ENCODE measurements at places on chromosomes 7 and 10.

- DNase-seq: no peak
These were observed 485.3 kb upstream of the GALNT17 start for GRCh38 chr7:70646536-70647248.

GRCh38 chr10:102450374-102451104, 804 bp downstream of the C10orf95 start:
- peak; percentile 92 for DNase-seq

DNA sequence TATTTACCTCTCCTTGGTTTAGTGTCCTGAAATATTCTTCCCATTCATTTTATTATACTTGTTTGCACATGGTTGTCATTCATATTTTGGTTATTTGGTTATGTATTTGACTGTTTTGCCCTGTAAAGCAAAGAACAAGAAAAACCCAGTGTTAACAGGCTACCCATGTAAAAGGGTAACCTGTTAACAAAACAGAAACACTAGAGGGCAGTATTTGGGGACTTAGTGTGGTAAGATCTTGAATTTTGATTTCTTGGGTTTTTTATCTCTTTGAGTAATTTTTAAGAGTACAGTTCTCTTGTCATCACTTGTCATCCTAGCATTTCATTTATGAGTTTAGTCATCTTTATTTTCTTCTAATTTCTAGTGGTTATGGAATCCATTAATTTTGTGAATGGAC, 51.3 kb downstream of the POLL start:
- DNase-seq: no peak

DNA sequence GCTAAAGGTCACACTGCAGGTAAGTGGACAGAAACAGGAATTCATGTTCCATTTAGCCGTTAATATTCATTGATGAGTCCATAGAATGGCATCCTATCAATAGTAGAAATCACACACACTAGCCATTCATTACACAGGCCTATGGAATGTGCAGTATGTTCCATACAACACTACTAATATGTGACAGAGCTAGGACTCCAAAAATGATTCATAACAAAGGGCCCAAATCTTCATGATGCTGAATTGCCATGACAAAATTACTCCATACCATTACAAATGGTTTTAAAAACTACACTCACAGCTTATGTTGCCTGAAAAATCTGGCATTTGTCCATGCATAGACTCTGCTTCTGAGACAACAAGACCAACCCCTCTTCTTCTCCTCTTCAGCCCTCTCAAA, 549.1 kb downstream of the XPNPEP1 start:
- peak; percentile 9 for DNase-seq
